ENCODE measurements at places on chromosomes 2 and 18.

GRCh38 chr2:18522484-18523146 lies 37.8 kb downstream of the RDH14 start:
- no peak for DNase-seq

GRCh38 chr2:72350852-72351251 lies 203.2 kb upstream of the CYP26B1 start:
- no peak for DNase-seq

DNA sequence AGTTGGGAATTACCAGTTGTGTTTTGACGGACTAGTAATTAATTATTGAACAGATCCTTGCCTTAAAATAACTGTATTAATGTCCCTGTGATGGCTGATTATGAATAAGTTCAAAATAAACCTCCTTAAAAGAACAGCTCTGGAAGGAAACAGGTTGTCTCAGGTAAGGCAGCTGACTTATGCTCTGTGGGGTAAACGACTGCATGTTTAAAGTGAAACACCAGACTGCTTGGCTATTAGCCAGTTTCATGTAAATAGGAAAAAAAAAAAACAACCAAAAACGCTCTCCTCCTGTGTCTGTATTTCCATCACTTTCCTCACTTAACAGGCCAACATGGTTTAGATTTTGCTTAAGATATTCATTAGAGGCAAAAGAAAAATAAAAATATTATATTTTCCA lies 243.6 kb downstream of the TMEM182 start:
- DNase-seq: no peak

- peak; percentile 68 for DNase-seq
These were observed 204.0 kb downstream of the ZNF521 start for GRCh38 chr18:25147877-25148488.

GRCh38 chr2:9693646-9694045 lies 62.8 kb upstream of the YWHAQ start:
- DNase-seq: no peak
